Substantia nigra (tissue), 51 donors: ENCODE measurements at places on chromosomes 12 and 14.

- DNase-seq: no peak
These were observed 26.7 kb upstream of the RAB21 start for GRCh38 chr12:71727958-71728357.

DNA sequence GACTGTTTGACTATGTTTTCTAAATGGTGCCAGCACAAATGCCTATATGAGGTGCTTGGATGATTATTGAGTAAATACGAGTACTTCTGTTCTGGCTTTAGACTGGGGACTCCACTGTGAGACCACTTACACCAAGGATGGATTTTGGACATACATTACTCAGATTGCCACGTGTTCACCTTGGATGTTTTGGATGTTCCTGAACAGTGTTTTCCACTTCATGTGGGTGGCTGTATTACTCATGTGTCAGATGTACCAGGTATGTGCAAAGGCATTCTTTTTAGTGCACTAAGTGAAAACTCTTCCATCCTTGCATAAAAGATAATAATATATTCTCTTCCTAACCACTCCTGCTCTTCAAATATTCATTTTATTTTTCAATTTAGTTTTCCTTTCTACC lies 30.7 kb downstream of the CSRP2 start:
- no peak for DNase-seq

- DNase-seq: no peak
These were observed 947 bp upstream of the LRRC9 start for GRCh38 chr14:59918824-59919569.

GRCh38 chr12:131901431-131902331 lies 7.3 kb downstream of the ULK1 start:
- no peak for DNase-seq

DNA sequence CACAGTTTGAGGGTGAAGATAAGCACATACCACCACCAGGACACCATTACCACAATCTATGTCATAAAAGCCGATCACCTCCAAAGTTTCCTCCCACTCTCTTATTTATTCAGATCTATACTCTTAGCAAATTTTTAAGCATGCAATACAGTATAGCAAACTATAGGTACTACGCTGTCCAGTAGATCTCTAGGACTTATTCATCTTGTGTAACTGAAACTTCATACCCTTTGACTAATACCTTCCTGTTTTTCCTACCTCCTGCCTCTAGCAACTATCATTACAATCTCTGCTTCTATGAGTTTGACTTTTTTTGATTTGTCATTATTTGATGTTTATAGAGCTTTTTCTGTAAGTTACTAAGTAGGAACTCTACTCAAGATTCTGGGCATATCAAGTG lies 84.5 kb upstream of the MANSC4 start:
- DNase-seq: no peak

DNA sequence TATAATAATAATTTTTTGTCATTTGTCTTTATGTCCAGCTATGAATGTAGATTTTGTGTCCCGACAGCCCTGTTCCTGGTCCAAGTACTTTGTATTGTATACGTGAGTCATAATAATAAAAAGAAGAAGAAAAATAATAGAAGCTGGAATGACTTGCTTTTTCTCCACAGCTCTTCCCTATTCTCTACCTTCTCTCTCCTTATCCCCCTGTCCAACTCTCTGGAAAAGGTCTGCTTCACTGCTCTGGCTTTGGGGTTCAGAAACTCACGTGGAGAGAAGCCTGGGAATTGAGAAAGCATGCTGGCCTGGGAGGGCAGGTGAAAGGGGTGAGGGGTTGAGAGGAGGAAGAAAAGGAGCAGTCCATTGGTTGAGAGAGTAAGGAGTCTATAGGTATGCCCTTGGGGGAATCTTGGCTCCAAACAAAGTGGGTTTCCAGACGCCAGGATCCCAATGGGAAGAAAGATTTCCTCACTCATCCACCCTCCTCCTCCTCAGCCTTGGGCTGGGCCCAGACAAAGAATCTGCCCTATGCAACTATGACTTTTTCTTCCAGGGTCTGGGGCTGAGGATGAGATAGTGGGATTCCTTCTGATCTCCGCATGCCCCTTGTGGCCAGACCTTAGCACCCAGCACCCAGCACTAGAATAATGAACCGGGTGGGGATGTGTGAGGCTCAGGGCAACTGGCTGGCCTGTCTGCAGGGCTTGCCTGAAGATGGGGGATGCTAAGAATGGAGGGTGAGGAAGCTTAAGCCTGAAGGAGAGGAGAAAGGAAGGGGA lies 4.0 kb downstream of the HOXC8 start:
- no peak for DNase-seq

- no peak for DNase-seq
These were observed 86.5 kb downstream of the PPM1H start for GRCh38 chr12:62848418-62848817.

DNA sequence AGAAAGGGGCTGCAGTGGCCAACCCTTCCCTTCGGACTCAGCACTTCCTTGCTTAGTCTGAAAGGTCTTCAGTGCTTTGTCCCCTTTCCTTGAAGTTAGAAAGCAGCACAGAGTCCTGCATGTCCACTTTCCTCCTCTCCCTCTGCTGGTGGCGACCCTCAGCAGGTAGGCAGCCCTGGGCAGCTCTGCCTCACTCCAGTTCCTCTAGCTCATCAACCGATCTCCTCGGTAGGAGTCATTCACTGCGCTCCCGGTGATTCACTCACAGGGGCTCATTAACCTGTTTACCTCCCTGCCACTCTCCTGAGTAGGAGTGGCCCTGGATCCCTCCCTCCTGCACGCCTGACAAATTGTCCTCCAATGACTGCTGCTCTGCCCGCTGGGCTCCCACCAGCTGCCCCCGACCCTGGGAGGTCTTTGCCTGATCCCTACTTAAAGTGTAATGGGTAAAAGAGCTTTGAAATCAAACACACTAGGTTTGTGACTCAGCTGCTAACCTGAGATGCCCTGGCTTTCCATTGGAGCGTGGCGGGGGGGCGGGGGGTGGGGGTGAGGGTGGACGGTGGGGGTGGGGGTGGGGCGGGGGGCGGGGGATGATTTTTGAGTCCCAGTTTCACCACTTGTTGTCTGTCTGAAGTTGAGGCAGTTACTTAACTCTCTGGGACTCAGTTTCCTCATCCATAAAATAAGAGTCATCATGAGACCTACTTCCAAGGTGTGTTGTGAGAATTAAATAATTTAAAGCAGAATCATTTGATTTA lies 4.2 kb downstream of the SCNN1A start:
- no peak for DNase-seq

- no peak for DNase-seq
These were observed 3.4 kb downstream of the GLIPR1L1 start for GRCh38 chr12:75337905-75338304.

GRCh38 chr14:68789821-68790643 lies 2.8 kb downstream of the ZFP36L1 start:
- no peak for DNase-seq

DNA sequence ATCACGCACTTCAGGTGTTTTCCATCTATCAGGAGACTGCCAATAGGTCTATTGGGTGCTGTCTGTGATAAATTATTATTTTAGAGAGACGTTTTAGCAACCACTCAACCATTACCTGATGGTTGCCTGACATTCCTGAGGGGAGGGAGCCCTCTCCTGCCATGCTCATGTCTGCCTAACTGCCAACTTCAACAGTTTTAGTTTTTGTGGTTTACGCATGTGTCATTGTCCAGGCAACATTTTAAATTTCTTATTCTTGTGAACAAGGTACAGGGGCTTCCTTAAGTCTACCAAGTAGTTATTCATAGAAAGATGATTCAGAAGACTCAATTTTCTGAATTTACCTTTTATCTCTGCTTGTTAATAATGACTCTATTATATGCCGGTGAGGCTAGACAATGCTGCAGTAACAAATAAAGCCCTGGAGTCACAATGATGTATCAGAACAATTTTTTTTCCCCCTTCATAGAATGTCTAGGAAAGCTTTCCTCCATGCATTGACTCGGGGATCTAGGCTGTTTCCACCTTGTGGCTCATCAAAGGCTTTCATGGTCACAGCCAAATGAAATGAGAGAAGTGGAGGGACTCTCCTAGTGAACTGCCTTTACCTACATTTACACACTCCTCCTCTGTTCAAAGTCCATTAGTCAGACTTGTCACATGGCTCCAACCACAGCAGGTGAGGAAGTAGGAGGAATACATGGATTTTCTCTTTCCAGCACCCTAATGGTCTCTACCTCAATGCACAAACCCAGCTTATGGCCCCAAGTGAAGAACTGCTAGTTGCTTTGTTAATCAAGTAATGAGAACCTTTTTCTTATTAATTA lies 225.8 kb downstream of the CRADD start:
- no peak for DNase-seq

DNA sequence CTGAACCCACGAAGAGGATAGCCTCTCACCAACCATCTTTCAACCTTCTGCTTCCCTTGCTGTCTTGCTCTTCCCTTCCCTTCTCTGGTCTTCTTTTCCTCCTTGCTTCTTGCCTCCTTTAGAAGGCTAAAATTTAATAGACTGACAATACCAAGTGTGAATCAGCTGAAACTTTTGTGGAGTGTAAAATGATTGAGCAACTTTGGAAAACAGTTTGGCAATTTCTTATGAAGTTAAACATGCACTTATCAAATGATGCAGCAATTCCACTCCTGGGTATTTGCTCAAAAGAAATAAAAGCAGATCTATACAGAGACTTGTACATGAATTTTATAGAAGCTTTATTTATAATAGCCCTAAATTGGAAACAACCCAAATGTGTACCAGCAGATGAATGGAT lies 3.3 kb upstream of the KRT86 start:
- no peak for DNase-seq

DNA sequence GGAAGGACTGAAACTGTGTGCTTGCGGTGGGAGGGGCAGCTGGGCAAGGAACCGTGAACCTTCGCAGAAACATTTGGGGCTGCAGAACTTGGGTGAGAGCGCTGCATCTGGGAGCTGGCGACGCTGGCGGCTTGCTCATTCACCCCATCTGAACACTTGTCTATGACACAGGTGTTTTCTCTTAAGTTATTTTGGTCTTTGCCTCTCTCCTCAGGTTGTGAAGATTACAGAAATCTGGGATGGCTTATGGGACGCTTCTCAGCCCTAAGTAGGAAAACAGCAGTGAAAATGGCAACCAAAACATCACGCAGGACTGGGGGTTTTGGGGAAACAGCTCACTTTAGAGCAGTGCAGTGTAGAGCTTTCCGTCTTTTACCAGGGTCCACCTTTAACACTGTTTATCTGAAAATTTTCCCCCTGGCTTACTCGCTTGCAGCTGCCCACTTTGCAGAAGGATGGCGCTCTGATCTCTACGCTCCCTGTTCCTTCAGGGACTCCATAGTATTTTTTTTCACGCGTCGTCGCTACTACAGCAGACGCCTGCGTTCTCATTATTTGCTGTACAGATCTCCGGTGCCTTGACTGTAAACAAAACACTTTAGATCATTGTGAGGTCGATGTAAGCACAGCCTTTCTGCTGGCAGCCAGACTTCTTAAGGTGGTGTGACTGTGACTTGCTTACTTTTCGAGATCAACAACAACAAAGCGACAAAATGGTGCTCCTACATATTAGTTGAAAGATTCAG lies 2.7 kb upstream of the CDKN1B start:
- DNase-seq: no peak

- no peak for DNase-seq
These were observed 393.5 kb downstream of the NOVA1 start for GRCh38 chr14:26204366-26204727.

- DNase-seq: no peak
These were observed 24.6 kb upstream of the BATF start for GRCh38 chr14:75497701-75498100.
